ENCODE measurements at places on chromosomes 16 and 17.

GRCh38 chr16:84650062-84650991 is 2.0 kb downstream of the KLHL36 start:
- DNase-seq = no peak

GRCh38 chr16:75733305-75734211 is 7.3 kb upstream of the CPHXL start:
- no peak for DNase-seq

DNA sequence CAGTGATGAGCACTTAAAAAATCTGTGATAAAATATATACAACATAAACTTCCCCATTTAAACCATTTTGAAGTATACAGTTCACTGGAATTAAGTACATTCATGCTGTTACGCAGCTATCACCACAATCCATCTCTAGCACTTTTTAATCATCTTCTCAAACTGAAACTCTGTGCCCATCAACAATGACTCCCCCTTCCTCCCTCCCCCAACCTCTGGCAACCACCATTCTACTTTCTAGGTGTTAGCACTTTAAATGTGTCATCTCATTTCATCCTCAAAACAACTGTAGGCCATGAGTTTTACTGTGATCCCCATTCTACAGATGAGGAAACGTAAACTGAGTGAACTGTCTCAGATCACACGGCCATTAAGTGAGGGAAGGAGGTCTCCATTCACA is 13.8 kb upstream of the TMEM98 start:
- DNase-seq = no peak

GRCh38 chr16:947255-947921 is 23.4 kb downstream of the LMF1 start:
- DNase-seq = no peak

GRCh38 chr17:73924114-73924908 is 279.2 kb upstream of the RPL38 start:
- DNase-seq = no peak

GRCh38 chr16:1786242-1787055 is 3.7 kb downstream of the NUBP2 start:
- no peak for DNase-seq

DNA sequence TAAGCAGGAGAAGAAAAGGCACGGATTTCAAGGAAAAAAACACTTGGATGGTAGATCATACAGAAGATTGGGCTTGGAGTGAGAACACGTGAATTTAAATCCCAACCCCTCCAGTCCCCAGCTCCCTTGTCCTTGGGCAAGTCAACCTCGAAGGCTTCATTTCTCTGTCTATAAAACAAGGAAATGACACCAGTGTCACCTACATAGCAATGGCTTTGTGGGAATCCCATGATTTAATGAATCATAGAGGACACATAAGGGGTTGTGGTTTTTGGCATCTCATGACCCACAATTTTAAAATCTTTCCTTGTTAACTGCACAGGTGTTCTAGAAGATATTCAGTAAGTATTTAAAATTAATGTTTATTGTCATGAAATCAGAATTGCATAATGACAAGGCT is 8.2 kb upstream of the CCL2 start:
- DNase-seq = no peak

- no peak for DNase-seq
Measured at GRCh38 chr17:77728871-77729270, 229.6 kb upstream of the TNRC6C start.

- DNase-seq = no peak
Measured at GRCh38 chr17:5286846-5287245, 4.8 kb downstream of the RABEP1 start.
